Omental fat pad (tissue), 4 donors: ENCODE measurements at places on chromosomes 12 and 14. TPM values are rescaled to one million over a fixed set of nuclear protein-coding genes. Genes with fewer than 3 reads are reported as not detected.
A peak's percentile ranks its signal among the peaks of the same experiment; 100 is the strongest.

DNA sequence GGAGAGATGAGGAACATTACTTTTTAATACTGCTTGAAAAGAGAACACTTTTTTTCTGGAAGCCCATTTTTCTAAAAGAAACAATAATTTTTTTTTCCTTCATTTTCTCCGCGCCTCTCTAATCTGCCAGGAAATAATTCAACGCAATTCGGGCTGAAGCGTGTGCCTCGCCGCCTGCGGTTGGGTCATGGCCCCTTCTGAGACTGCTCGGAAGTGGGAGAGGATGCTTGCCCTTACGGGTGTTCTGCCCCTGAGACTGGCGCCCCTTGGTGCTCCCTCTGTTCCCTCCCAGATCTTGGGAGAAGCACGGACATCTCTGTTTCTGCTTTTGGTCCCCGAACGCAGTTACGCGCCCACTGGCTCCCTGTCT lies 332 bp upstream of the TBC1D30 start:
- no peak for DNase-seq

GRCh38 chr14:89922031-89922907 lies 32.3 kb downstream of the EFCAB11 start:
- no peak for DNase-seq

DNA sequence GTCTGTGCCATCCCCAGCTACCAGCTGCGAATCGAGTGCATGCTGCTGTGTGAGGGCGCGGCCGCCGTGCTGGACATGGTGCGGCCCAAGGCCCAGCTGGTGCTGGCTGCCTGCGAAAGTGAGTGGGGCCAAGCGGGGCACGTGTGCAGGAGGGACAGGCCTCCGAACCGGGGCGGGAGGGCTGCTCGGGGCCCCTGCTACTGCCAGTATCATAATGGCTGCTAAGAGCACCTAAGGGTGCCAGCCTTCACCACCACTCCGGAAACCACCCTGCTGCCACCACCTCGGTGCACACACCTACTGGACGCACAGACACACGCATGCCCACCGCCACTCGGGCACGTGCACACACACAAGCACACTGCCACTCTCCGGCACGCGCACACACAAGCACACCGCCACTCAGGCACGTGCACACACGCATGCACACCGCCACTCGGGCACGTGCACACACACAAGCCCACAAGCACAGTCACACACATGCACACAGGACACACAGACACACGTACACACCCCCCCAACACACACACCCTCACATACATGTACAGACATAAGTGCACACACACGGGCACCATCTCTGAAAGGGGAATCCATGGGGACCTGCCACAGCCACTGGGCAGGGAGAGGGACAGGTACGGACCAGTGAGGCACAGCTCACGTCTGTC lies 13.8 kb upstream of the ADSS1 start:
- no peak for DNase-seq

DNA sequence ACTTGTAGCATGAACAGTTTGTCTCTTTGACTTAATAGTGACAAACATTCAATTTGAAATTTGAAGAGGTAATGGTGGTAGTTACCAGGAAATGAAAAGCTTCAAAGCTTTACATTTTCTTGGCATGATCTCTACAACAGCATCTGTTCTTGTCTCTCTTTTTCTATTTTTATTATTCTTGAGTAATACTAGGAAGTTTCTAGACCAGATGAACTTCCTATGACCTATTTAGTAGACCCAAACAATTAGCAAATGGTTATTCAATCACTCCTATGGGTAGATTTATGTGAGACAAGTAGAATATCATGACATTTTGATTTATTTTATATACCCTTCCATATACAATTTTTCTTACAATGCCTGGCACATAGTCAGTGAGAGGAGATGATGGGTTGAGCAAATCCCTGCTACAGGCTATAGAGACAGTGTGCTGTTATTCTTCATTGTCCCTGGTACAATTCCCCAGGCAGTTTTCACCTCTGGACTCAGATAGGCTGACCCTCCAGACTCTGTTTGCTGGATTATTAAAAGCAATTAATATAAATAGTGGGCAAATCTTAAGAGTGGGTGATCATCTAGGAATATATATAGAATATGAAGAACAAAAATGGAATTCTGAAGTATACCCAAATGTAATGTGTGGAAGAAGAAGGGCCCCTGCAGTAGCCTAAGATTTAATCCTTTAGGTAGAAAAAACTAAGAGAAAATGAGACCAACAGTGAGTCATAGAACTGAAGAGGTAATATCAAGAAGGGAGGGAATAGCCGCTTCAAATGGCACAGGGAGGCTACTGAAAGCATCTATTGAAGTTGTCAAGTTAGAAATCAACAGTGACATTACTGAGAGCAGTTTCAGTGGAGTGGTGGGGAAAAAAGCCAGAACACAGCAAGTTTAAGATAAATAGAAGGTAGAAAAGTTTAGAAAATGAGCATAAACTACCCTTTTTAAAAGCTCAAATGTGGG lies 512.0 kb downstream of the FOXG1 start:
- no peak for DNase-seq

DNA sequence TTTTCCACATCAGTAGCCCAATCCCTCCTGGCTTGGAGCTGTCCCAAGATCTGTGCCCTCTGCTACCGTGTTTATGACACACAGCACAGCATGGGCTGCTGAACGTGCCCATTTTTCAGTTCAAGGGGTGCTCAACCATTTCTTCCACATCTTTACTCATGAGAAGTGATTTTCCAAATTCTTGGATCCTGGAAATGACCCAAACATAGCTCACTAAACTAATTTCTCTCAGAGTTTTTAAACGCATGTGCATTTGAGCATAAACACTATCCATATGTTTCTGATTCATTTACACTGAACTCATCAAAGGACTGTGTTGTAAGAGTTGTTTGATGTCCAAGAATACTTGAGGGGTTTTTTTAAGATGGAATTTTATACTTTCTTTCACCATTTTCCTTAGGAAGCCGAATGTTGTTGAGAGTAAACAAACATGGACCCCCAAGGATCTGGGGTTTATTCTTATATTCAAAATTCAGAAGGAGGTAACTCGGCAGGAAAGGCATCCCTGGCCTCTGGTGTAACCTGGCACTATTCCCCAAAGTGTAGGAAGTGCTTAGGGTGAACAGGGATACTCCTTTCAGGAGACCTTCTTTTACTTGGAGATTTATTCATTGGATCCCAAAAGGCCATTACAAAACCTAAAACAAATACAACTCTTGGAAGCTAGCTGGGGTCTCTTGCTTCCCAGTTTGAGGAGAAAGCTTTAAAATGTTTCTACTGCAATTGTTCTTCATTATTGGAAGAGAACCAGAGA lies 215.0 kb downstream of the BMP4 start:
- DNase-seq = no peak

GRCh38 chr14:101072531-101072930 lies 169.0 kb upstream of the RTL1 start:
- peak; percentile 9 for DNase-seq

DNA sequence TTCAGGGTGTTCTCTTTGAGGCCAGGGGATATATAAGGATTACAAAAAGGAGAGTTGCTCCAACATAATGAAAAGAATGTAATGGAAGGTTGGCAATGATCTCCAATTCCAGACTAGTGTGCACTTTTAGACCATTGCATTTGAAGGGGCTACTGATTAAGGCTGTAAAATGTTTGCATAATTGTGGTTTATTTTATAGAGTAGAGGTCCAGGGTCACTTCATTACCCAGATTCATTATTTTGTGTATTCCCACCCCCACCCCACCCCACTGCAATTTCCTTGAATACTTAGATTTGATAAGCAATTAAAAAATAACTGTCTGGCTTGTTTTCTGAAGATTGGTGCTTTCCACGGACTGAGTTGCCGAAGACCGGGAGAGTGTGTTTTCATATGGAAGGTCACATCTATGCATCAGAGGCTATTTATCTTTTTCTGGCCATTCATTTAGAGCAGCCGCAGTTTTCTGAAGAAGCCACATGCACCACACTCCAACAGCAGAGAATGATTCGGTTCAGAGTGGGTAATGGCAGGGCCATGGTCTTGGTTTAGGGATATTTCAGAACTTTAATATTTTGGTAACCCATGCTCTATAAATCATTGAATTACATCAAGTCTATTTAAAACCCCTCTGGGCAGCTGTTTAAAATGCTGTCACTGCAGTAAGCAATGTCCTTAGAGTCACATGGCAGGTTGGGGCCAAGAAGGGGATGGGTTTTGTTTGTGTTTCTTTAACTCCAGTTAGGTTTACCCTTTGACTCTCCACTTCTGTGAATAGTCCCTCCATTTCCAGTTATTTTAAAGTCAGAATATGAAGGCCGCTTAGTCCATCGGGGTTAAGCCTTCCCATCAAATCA lies 94.6 kb downstream of the TMEM30B start:
- DNase-seq = no peak

- DNase-seq = no peak
These were observed 17.3 kb downstream of the VDR start for GRCh38 chr12:47887529-47887928.

DNA sequence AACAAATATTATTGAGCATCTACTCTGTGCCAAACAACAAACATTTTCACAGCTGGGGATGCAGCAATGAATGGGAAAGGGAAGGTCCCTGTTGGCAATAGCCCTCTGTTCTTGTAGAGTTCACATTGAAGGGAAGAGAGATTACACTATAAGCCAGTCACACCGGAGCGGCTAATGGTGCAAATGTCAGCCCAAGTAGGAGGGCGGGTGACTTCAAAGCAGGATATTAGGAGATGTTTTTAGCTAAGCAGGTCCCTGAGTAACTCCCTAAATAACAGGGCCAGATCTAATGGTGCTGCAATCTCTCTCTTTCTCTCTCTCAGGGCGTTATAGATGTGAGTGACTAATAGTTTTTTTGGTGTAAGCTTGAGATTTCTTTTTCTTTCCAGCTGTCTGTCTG lies 30.7 kb downstream of the FLVCR2 start:
- no peak for DNase-seq

DNA sequence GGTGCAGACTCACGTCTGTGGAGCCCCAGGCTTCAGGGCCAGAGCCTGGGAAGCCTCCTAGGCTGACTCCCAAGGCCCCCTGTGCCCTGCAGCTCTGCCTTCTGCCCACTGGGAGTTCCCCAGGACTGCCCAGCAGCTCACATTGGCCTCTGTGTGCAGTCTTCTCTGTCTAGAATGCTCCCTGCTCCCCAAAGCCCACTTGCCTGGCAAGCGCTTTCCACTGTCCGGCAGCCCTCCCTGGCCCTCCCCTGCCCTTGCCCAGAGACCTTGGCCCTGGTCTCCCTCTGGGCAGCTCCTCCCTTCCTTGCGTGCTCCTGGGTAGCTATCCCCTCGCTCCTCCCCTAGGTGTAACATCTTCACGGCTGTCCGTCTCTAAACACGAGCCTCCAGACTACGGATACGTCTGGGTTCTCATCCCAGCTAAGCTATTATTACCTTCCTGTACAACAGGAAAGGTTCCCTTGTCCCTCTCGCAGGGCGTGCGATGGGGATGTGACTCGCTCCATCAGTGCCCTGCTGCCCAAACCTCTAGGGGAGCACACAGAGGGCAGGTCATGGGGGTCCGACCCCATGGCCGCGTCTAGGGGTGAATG lies 325.5 kb upstream of the RTL1 start:
- DNase-seq = no peak

DNA sequence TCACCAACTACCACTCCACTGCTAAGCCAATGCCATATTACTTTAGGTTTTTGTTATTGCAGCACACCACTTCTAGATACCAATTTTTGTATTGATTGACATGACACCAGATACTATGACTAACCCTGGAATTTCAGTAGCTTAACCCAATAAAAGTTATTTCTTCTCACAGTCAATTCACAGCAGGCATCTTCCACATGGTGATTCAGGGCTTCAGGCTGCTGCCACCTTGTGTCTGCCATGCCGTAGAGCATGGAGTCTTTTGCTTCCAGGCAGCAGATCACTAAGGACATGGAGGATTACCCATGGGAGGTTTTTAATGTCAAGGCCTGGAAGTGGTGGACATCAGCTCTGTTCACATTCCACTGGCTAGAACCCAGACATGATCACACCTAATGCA lies 56.4 kb upstream of the LTA4H start:
- DNase-seq = no peak

- no peak for DNase-seq
These were observed 68.0 kb downstream of the PTPRR start for GRCh38 chr12:70852416-70853150.

GRCh38 chr14:93784878-93785277 lies 3.4 kb downstream of the PRIMA1 start:
- DNase-seq = no peak

DNA sequence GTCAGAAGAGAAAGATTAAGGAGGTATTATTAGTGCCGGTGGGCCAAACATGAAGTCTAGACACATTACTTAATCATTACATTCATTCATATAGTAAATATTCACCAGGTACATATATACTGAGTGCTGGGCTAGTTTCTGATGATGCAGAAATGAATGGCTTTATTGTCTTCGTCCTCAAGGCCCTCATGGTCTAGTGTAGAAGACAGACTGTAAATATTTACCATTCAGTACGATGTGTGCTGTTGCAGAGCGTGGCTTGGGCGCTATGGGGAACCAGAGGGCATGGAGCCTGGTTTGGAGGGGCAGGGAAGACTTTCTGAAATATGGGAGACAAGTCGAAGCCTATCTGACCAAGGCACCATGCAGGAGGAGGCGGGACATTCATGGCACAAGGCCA lies 37.0 kb upstream of the TCL1B start:
- no peak for DNase-seq

GRCh38 chr12:51898506-51898905 lies 8.8 kb upstream of the ACVRL1 start:
- no peak for DNase-seq

GRCh38 chr12:113097716-113098440 lies 37.7 kb downstream of the RASAL1 start:
- DNase-seq = no peak

DNA sequence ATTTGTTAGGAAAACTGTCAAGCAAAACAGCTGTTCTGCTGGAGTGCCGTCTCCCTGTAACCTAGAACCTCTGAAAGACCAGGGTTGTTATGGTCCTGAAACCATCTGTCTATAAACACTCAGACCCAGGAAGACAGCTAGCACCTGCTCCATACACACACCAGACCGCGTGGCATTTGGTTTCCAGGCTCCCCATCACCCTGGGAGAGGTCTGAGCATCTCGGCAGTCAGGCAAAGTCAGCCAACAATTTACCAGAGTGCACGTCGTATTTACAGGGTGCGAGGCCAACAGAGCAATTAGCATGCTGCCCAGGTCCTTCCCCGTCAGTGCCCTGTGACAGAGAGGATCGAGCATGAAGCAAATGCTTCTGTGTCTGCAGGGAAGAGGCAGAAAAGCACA lies 272.5 kb downstream of the SLC15A4 start:
- DNase-seq = no peak

DNA sequence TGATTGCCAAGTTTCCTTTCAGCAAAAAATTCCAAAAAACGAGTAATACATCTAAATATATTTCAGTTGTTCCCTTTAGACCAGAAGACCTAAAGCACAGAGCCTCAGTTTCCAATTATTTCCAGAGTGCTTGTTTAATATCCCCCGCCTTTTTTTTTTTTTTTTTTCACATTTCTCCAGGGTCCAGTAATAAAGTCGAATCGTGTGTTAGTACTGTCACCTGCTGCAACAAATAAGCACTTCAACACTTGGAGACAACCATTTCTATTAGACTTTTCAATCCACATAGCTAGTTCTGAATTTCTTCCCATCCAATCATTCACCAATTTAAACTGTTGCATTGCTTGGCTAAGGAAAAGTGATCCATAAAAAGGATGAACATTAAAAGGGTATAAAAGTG lies 13.6 kb downstream of the PDE6H start:
- no peak for DNase-seq

Gene SLCO1C1
- 0.75 TPM for total RNA-seq

Gene KRT79
- 0.46 TPM for total RNA-seq

Gene PROX2
- total RNA-seq = not detected

Gene EPYC
- not detected for total RNA-seq

Gene CFAP54
- 1.2 TPM for total RNA-seq

Gene OR4E2
- not detected for total RNA-seq

Gene PCBP2
- total RNA-seq = 518 TPM

Gene CFAP251
- total RNA-seq = 4.6 TPM

Gene ALKBH1
- 6.9 TPM for total RNA-seq

Gene RND1
- 1.3 TPM for total RNA-seq

Gene CLEC4D
- total RNA-seq = 0.56 TPM
